ENCODE measurements at places on chromosomes 6 and 20.

- no peak overlapping the region for H3K27ac ChIP-seq
- H3K4me3 ChIP-seq, result no peak overlapping the region
- H3K27me3 ChIP-seq, result no peaks in the 10 kb centered on the region
- H3K36me3 ChIP-seq, result no peaks in the 10 kb centered on the region
Observed at GRCh38 chr6:144351379-144352127, 66.4 kb downstream of the UTRN start.

GRCh38 chr6:45959534-45960145, 56.0 kb downstream of the CLIC5 start:
- H3K36me3 ChIP-seq, result no peaks in the 10 kb centered on the region
- H3K27me3 ChIP-seq, result no peaks in the 10 kb centered on the region
- DNase-seq, result no peak
- H3K27ac ChIP-seq, result no peak overlapping the region
- H3K4me3 ChIP-seq, result no peak overlapping the region

DNA sequence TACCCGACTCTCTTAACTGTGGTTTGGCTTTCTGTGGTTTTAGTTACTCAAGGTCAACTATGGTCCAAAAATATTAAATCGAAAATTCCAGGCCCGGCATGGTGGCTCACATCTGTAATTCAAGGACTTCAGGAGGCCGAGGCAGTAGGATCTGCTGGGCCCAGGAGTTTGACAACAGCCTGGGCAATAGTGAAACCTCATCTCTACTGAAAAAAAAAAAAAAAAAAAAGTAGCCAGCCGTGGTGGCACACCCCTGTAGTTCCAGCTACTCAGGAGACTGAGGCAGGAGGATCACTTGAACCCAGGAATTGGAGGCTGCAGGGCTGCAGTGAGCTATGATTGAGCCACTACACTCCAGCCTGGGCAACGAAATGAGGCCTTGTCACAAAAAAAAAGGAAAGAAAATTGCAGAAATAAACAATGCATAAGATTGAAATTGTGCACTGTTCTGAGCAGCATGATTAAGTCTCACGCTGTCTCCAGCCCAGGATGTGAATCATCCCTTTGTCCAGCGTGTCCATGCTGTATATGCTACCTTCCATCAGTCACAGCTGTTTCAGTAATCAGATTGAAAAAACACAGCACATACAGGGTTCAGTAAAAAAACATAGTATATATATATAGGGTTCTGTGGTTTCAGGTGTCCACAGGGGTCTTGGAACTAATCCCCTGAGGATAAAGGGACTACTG, 40.7 kb downstream of the RGS17 start:
- no peak for DNase-seq
- H3K4me3 ChIP-seq, result peak overlapping the region; percentile 30
- H3K4me1 ChIP-seq, result peaks cover 13% of the 10 kb centered on the region
- no peak overlapping the region for H3K27ac ChIP-seq

GRCh38 chr20:57326667-57327455, 2.7 kb upstream of the SPO11 start:
- H3K36me3 ChIP-seq, result no peaks in the 10 kb centered on the region
- DNase-seq, result no peak
- H3K27me3 ChIP-seq, result no peaks in the 10 kb centered on the region
- no peak overlapping the region for H3K4me3 ChIP-seq

DNA sequence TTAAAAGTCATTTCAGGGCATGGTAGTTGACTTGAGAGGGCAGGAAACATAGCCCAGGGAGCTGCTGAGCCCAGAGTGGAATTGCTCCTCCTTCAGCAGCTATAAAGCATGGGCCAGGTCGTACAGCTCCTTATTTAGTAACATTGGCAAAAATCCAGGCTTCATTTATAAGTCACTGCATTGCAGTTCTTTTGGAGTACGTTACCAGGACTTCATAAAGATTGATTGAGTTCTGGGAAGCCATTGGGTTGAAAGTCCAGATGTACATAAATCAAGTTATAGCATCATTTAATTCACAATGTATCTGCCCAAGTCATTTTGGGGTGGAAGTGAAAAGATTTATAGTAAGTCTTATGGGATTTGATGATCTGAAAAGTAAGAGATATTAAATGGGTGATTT, 53.0 kb upstream of the ANKEF1 start:
- no peak overlapping the region for H3K4me3 ChIP-seq
- DNase-seq, result no peak
- no peaks in the 10 kb centered on the region for H3K27me3 ChIP-seq
- H3K36me3 ChIP-seq, result no peaks in the 10 kb centered on the region
